ENCODE measurements at places on chromosomes 4 and X.

DNA sequence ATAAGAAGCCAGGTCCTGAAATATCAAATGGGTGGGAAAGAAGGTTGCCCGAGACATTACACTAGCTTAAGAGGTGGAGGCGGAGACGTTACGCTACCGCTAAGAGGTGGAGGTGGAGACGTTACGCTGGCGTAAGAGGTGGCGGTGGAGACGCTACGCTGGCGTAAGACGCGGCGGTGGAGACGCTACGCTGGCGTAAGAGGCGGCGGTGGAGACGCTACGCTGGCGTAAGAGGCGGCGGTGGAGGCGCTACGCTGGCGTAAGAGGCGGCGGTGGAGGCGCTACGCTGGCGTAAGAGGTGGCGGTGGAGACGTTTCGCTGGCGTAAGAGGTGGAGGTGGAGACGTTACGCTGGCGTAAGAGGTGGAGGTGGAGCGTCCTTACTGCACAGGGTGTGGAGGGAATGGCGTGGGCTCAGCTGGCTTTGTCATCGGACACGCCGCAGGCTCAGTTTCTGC is 12.8 kb downstream of the CYP4V2 start:
- no peak for DNase-seq

GRCh38 chr4:100257567-100257966 is 67.3 kb upstream of the DDIT4L start:
- DNase-seq: no peak

GRCh38 chr4:6781561-6781960 is 966 bp upstream of the KIAA0232 start:
- no peak for DNase-seq

GRCh38 chr4:185227131-185227551 is 17.7 kb downstream of the SNX25 start:
- DNase-seq: no peak

DNA sequence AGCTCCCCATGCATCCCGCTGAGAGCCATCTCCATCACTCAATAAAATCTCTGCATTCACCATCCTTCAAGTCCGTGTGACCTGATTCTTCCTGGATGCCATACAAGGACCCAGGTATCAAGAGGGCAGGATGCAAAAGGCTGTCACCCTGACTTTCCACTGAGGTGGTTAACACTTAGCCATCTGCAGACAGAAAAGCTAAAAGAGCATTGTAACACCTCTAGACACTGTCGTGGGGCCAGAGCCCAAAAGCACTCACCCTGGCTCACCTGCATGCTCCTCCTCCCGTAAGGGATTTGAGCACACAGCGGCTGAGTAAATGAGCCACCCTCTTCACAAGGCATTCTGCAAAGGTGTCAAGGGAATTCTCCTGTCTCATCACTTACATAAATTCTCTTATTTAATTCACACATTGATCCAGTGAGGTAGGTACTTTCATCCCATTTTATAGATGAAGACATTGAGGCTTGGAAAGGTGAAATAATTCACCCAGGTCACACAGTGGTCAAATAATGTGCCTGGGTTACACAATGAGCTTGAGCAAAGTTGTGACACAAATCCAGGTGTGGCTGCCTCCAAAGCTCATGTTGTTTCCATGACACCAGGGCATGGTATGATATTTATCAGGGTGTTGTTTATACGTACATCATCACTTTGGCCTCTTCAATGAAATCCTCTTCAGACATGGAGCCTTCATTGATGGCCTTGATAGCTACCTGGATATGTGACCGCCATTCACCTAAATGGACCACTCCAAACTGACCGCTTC is 48.0 kb downstream of the TXK start:
- DNase-seq: no peak

DNA sequence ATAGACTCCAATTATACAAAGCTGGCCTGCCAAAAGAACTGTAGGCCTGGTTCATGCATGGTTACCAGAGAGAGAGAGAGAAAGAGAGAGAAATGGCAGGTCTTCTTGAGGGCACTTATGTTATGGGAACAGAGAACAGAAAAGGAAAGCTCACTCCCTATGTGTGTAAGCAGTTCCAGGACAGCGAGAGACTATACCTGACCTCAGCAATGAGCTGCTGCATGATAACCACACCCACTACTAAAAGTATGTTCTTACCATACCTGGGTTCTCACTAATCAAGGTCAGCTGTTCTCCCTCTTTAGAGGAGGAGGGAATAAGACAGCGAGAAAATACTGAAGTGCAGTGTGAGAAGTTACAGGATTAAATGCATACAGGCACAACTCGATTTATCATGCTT is 583.3 kb downstream of the GBA3 start:
- DNase-seq: no peak

GRCh38 chr4:70722199-70722791 is 531 bp downstream of the RUFY3 start:
- DNase-seq: peak; percentile 79

- no peak for DNase-seq
Measured at GRCh38 chr4:7697343-7697742, 242.3 kb downstream of the AFAP1 start.

GRCh38 chrX:10414862-10415261 is 205.5 kb downstream of the MID1 start:
- peak; percentile 27 for DNase-seq

- DNase-seq: peak; percentile 51
Measured at GRCh38 chr4:159434114-159434870, 331.4 kb downstream of the RAPGEF2 start.

DNA sequence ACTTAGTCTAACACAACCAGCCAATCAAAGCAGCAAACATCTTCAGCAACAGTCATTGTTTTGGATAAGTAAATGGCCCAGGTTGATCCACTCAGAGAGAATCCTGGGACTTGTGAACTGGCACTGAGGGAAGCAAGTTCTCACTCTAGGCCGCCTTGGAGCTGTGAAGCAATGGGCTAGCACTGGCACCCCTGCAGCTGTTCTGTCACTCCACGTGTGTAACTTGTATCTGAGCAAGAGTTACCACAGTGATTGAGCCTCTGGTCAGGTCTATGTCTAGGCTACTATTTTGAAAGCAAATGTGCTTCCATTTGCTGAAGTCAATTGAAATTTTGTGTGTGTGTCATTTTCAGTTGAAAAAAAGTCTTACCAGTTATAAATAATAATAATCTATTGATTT is 57.2 kb upstream of the HS3ST1 start:
- no peak for DNase-seq

DNA sequence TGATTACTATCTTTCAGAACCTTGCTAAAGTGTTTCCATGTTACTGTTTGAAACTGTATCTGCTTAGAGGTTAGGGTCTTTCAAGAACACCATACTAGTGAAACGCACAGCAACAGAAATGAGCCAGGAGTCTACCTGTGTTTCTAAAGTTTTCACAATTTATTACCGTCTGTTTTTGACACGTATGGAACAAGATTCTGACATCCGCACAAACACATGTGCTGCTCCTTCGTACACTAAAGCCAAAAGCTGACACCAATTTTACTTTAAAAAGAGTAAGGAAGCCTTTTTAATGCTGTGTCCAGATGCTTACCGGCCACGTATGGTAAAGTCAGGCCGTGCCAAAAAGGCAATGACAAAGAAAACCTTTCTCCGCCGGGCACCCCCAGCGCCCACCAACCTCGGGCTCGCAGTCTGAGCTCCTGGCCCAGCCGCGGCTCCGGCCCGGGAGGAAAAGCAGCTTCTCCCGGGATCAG is 532 bp downstream of the RPS4X start:
- peak; percentile 17 for DNase-seq

DNA sequence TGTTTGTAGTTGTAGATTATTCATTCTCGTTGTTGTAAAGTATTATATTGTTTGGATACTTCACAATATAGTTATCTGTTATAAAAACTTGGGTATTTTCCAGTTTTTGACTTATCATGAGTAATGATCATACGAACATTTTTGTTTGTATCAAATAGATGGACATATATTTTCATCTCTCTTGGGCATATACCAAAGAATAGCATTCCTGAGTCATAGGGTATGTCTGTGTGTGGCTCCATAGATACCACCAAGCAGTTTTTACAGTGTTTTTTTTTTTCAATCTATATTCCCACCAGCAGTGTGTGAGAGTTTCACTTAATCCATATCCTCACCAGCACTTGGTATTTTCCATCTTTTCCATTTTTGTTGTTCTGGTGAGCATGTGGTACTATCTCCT is 89.7 kb upstream of the RAB40AL start:
- no peak for DNase-seq

- DNase-seq: no peak
Measured at GRCh38 chr4:38357546-38357945, 306.5 kb upstream of the KLF3 start.

DNA sequence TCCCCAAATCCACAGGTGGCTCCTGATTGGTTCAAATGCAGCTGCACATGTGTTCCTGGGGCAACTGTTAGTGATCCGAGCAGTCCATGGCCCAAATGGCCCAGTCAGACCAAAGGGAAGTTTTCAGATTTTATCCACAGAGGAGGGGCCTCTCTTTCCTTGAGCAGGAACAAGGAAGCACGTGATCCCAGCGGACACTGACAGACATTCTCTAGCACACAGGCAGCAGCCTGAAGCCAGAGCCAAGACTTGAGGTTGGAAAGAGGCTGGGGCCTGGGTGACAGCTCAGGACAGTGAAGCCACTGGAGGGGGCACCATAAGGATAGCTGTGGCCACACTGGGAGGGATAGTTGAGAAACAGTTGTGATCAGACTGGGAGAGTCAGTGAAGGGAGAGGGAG is 3.5 kb upstream of the ZFP92 start:
- DNase-seq: no peak

DNA sequence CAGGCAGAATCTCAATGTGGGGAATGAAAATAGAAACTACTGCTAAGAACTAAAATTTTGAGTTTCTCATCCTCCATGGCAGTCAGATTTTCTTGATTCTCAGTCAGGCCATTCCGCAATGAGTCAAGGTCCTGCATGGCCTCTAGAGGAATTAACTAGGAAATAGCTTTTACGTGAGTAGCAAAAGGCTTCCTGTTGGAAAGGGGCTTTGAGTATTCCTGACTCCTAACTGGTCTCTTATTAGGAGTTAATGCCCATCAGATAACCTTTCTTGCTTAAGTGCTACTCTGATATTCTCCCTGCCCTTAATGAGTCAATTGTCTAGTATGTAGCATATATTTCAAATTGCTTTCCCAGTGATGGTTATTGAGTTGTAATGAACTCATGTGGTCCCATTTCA is 65.7 kb upstream of the ARHGAP24 start:
- DNase-seq: no peak

GRCh38 chr4:86921608-86922252 is 13.1 kb upstream of the AFF1 start:
- no peak for DNase-seq

GRCh38 chrX:129525162-129525561 is 1.9 kb upstream of the SMARCA1 start:
- DNase-seq: no peak

- DNase-seq: peak; percentile 85
Measured at GRCh38 chr4:7831330-7831729, 108.3 kb downstream of the AFAP1 start.

GRCh38 chr4:146814750-146815149 is 130.9 kb downstream of the TTC29 start:
- no peak for DNase-seq

DNA sequence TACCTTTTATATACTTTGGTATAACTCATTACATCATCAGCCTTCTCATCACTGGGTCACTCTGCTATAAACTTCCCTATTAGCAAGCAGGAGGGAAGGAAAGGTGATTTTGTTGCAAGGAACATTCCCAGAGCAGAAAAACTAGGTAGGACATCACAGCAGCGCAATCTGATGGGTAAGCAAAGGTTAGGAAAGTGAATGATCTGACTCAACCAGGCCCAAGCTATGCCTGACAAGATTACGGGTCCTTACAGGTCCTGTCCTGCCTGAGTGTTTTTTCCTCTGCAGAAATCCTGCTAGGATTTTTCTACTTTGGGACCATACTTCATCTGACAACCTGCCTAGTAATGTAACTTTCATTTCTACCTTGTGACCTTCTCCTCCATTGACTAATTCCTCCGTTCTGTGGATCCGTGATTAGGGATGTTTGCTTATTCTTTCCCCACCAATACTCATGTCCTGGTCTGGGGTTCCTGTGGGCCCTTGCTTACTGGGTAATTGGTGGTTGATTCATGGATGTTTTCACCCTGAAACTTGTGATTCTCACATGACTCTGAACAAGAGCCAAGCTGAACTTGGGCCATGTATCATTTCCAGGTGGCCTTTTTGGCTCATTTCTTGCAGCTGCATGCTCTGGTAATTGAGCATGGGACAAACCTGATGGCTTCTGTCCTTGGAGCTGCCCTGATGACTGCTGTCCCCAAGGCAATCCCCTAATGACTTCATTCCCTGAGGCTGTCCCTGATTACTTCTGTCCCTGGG is 111.9 kb upstream of the KIT start:
- no peak for DNase-seq

- DNase-seq: no peak
Measured at GRCh38 chr4:87058356-87059073, 123.7 kb downstream of the AFF1 start.

DNA sequence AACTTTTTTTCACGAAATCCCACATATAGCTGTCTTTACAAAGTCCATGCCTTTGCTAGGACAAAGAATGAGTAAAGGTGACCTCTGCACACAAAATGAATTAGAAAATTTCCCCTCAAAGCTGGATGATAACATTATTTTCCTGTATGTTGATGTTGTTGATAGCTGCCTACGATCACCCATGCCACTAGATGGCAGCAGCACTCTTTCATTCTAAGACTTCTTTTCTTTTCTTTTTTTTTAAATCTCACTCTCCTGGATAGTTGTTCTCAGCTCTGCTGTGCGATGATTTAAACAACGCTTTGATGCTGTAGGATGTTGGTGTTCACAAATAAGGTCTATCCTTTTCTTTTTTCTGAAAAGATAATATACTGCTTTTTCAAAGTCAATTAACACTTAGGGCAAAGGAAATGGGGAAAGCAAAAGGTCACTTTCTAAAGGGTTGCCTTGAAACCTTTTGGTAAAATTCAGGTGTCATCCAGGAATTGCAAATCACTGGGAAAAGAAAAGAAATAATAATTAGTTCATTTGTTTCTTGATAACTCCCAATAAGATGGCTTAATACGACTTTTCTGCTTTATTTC is 266.8 kb downstream of the C4orf33 start:
- DNase-seq: peak; percentile 79

DNA sequence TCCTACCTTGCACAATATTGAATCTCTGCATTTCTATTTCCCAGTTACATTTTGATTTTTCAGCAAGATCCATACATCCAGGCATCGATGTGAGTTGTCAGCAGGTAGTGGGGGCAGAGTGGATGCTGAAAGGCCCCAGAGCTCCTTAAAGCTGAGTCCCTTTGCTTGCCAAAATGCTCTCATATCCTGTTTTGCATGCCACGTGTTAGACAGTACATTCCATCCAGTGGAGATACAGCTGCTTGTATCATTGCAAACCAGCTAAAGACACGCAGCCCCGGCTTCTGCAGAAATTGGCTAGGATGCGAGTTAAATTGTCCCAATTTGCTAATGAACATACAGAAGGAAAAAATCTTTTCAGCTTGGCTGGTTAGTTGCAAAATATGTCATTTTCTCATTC is 179.6 kb upstream of the MXRA5 start:
- DNase-seq: peak; percentile 13

GRCh38 chr4:5852523-5853202 is 40.2 kb downstream of the CRMP1 start:
- DNase-seq: no peak

GRCh38 chr4:169225812-169226211 is 44.9 kb downstream of the SH3RF1 start:
- peak; percentile 55 for DNase-seq

- no peak for DNase-seq
Measured at GRCh38 chrX:69366183-69366582, 137.9 kb upstream of the NALF2 start.

- no peak for DNase-seq
Measured at GRCh38 chr4:111639120-111639690, 506.0 kb upstream of the FAM241A start.
